Fibroblast of lung (primary cell): ENCODE measurements at places on chromosomes 13 and 19. TPM values are rescaled to one million over a fixed set of nuclear protein-coding genes. Genes with fewer than 3 reads are reported as not detected.

DNA sequence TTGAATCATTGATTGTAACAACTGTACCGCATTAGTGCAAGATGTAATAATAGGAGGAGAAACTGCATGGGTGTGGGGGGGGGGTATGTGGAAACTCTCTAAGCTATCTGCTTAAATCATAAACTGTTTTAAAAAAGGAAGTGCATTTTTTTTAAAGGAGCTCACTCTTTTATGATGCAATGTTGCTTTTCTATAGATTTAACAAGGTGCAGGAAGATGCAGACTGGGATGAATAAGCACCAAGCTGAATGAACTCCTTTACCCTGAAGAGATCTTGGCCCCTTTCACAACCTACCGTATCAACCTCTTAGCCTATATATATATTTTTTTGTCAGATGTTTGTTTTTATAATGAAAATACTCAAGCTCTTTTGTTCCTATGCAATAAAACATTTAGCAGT lies 95.9 kb downstream of the AKAP11 start:
- no peaks in the 10 kb centered on the region for H3K4me1 ChIP-seq
- DNase-seq, result no peak
- no peak overlapping the region for H3K27ac ChIP-seq
- H3K27me3 ChIP-seq, result no peaks in the 10 kb centered on the region

DNA sequence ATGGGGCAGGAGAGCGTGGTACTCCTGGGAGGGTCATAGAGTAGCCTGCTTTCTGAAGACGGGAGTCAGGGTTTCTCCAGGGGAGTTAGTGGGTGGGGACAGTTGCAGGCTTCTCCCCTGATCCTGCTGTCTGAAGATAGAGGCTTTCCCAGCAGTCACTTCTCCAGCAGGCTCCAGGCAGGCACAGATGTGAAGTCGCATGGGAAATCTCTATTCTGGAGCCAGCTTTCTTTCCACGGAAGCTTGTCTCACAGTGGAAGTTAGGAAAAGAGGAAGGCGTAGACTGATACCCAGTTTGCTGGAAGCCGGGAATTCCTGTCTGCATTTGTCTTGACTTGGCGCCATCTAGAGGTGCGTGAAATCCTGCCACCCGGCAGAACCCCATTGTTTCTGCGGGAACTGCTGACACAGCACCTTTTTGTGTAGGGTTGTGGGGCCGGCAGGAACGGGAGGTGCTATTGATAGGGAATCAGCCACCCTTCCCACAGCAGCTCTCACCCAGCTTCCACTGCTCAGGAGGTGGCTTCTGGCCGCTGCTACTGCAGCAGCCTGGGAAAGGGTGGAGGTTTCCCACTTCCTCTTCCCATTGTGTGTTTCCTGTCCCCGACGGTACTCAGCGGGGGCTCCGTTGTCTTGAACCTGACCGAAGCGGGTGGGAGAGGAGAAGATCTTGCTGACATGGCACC lies 28.5 kb upstream of the NPAS1 start:
- peaks cover 25% of the 10 kb centered on the region for H3K36me3 ChIP-seq
- no peaks in the 10 kb centered on the region for H3K27me3 ChIP-seq
- H3K4me1 ChIP-seq, result no peaks in the 10 kb centered on the region
- peak overlapping the region; percentile 6 for H3K27ac ChIP-seq
- peak; percentile 70 for DNase-seq

DNA sequence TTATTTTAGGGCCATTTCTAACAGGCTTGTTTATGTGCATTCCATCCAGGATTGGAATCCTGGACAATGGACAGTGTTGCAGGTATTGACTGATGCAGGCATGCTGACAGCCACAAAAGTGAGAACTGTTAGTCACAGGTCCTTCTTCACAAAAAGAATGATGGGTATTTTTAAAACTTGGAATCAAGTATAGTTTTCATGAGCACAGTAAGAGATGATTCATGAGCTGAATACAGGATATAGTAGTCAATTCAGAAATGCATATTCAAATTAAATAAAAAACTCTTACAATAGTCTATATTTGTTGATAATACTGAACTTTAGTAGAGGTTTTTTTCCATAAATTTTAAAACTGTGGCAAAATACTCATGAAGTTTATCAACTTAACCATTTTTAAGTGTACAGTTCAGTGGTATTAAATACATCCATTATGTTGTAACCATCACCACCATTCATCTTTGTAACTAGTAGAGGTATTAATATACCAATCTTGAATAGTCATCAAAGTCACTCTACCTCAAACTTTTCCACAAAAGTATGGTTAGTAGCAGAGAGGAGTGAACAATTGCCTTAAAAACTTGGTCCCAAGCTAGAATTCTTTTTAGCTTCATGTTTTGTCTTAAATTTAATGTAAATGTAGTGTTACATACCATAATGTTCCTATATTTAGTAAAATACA lies 79.5 kb downstream of the KCNRG start:
- H3K4me3 ChIP-seq, result no peak overlapping the region
- H3K27me3 ChIP-seq, result no peaks in the 10 kb centered on the region
- DNase-seq, result peak; percentile 50
- H3K36me3 ChIP-seq, result no peaks in the 10 kb centered on the region
- no peaks in the 10 kb centered on the region for H3K4me1 ChIP-seq

DNA sequence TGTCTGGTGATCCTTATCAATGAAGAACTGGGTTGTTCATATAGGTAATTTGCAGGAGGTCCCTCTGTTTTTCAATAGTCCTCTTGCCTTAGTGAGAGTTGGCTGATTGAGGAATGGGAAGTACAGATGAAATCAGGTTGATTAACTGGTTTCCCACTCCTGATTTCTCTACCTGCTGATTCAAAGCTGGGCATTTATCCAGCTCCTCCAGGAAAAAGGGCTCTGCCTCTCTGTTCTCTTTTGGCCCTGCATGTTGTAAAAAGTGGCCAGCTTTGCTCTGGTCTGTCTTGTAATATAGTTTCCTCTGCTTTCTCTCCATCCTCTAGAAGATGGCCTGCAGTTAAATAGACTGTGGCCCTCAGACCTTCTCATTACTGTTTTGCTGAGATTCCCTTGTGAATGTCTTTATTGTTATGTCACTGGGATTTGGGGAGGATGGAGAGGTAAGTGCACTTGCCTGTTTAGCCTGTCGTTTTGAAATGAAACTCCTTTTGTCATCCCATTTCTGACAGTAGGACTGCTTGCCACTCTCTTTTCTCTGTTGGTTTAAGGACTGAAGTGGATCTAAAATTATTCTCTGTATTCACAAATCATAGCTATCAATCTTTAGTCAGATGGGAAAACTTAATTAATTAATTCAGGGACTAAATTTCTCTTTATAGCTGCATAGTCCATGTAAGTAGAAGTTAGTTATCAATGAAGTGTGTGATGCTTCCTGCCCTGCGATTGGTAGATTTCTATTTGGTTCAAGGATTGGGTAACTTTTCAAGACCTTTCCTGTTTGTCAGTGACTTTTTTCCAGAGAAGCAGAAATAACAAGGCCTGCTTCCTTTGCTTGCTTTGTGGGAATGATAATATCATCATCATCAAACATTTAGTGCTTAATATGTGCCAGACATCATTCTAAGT lies 28.5 kb downstream of the GARRE1 start:
- H3K36me3 ChIP-seq, result no peaks in the 10 kb centered on the region
- H3K27me3 ChIP-seq, result no peaks in the 10 kb centered on the region
- DNase-seq, result no peak
- H3K4me1 ChIP-seq, result no peaks in the 10 kb centered on the region
- H3K27ac ChIP-seq, result no peak overlapping the region

- peaks cover 2% of the 10 kb centered on the region for H3K36me3 ChIP-seq
- DNase-seq, result peak; percentile 61
- H3K4me3 ChIP-seq, result no peak overlapping the region
- peaks cover 3% of the 10 kb centered on the region for H3K4me1 ChIP-seq
These were observed 4.8 kb downstream of the C19orf25 start for GRCh38 chr19:1474011-1474764.

DNA sequence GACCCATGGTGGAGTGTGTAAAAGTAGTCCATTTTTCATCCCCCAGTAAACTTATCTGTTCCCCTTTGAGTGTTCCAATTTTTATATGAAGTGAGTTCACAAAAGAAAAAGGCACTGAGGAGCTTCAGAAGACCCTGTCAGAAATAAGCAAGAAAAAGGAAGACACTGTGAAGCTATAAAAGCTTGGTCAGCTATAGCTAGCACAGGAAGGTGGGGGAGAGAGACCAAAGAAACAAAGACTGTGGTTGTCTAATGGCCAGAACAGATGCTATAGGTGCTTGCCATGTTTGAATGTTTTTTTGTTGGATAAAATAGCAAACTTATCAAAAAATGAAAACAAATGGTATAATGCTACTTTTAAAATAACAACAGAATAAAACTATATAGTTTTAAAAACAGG lies 46.5 kb downstream of the RCBTB2 start:
- H3K27ac ChIP-seq, result no peak overlapping the region
- no peak overlapping the region for H3K4me3 ChIP-seq
- H3K4me1 ChIP-seq, result no peaks in the 10 kb centered on the region
- no peaks in the 10 kb centered on the region for H3K27me3 ChIP-seq
- no peaks in the 10 kb centered on the region for H3K36me3 ChIP-seq
- DNase-seq, result no peak

GRCh38 chr19:1511318-1512317 lies 1.2 kb downstream of the ADAMTSL5 start:
- DNase-seq, result no peak
- H3K27me3 ChIP-seq, result no peaks in the 10 kb centered on the region
- no peak overlapping the region for H3K27ac ChIP-seq
- peak overlapping the region; percentile 67 for H3K4me3 ChIP-seq
- no peaks in the 10 kb centered on the region for H3K4me1 ChIP-seq

- no peaks in the 10 kb centered on the region for H3K36me3 ChIP-seq
- peak; percentile 58 for DNase-seq
- no peak overlapping the region for H3K4me3 ChIP-seq
- H3K27ac ChIP-seq, result no peak overlapping the region
- no peaks in the 10 kb centered on the region for H3K27me3 ChIP-seq
These were observed 9.5 kb upstream of the TSPAN16 start for GRCh38 chr19:11286312-11286974.

- H3K4me1 ChIP-seq, result no peaks in the 10 kb centered on the region
- no peaks in the 10 kb centered on the region for H3K36me3 ChIP-seq
- no peak overlapping the region for H3K4me3 ChIP-seq
These were observed 19.5 kb upstream of the TRPC4 start for GRCh38 chr13:37889102-37889501.

DNA sequence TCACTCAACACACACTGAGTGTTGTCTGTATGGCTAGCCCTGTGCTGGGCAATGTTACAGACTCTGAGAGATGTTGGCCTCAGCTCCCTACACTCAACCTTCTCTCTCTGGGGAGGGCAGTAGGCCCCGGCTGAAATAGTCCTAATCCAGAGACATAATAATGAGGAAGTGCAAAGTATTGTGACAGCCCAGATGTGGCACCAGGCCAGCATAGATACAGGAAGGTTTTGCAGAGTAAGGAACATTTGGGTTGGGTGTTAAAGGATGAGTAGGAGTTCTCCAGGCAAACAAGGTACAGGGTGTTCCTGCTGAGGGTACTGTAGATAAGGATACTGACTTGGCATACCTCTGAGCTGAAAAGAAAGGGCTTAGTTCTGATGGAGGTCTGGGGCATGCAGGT lies 2.4 kb downstream of the LIN7B start:
- no peak overlapping the region for H3K27ac ChIP-seq
- H3K27me3 ChIP-seq, result peaks cover 13% of the 10 kb centered on the region
- H3K4me1 ChIP-seq, result peaks cover 9% of the 10 kb centered on the region
- no peak overlapping the region for H3K4me3 ChIP-seq

Gene SELENOW
- total RNA-seq, result 142 and 155 TPM in 2 replicates

Gene CCNE1
- total RNA-seq, result 3.9 and 4.8 TPM in 2 replicates

Gene NBEA
- 5.6 and 7.8 TPM in 2 replicates for total RNA-seq

Gene PLPPR3
- total RNA-seq, result 1.5 and 2.5 TPM in 2 replicates

Gene AMH
- total RNA-seq, result 0.26 and 0.33 TPM in 2 replicates

Gene CFD
- total RNA-seq, result 18.8 and 206 TPM in 2 replicates

Gene LHB
- total RNA-seq, result not detected in 2 replicates

Gene TNNI3
- not detected in 2 replicates for total RNA-seq
